ENCODE measurements at places on chromosomes 16 and 17.

GRCh38 chr16:27258241-27258734, 10.3 kb downstream of the NSMCE1 start:
- DNase-seq: no peak

DNA sequence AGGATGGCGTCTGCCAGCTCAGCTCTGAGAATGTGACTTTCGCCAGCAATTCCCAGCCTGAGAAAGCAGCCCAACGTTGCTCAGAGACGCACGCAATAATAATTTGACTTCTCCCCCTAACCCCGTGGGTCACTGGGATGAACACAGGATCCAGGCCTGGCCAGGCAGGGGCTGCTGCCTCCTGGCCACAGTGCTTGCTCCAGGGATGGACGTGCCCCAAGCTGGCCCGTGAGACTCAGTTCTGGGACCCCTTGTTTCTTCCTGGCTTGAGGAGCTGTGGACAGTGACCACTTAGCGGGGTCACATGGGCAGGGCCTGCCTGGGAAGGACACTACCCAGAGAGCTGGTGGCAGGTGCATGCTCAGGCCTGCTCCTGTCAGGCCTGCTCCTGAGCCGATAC, 13.5 kb upstream of the DPEP1 start:
- DNase-seq: no peak

DNA sequence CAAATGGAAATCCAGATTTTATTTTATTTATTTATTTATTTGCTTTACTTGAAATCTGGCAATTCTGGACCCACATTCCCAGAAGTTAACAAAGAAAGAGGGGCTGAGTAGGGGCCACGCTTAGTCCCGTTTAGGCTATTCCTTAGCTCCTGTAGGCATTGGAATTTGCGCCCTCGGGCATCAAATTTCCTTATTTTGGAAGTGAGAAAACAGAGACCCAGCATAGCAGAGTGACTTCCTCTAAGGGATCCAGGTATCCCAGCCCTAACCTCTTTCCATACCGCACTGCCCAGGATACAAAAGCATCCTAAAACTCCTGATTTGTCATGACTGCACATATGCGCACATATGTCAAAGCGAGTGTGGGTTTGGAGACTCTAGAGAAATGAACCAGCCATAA, 19.0 kb upstream of the SMG1 start:
- DNase-seq: no peak

GRCh38 chr17:51647826-51648225, 387.5 kb downstream of the UTP18 start:
- DNase-seq: no peak

DNA sequence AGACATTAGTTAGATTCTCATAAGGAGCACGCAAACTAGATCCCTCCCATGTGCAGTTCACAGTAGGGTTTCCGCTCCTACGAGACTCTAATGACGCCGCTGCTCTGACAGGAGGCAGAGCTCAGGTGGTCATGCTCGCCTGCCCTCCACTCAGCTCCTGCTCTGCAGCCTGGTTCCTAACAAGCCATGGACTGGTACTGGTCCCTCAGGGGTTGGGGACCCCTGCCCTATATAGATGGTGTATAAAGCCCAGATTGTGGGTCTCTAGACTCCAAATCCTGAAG, 52.1 kb upstream of the LYRM9 start:
- no peak for DNase-seq

DNA sequence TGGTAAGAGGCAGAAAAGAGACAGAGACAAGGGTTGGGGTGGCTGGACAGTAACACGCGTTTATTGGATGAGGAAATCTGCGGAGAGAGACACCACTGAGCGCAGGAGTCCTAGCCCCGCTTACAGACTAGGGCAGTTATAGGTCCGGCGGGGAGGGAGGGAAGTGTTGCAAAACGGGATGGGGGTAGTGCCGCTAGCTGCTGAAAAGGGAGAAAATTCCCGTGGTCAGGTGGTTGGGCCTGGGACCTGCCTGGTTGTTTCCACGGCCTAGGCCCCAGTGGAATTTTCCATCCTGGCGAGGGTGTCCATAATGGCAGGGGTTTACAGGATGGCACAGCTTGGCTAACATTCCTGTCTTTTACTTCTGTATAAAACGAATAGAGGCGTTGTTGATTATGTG, 5.5 kb upstream of the CPHXL2 start:
- DNase-seq: no peak

- DNase-seq: no peak
Observed at GRCh38 chr16:77647726-77648125, 74.6 kb upstream of the NUDT7 start.

DNA sequence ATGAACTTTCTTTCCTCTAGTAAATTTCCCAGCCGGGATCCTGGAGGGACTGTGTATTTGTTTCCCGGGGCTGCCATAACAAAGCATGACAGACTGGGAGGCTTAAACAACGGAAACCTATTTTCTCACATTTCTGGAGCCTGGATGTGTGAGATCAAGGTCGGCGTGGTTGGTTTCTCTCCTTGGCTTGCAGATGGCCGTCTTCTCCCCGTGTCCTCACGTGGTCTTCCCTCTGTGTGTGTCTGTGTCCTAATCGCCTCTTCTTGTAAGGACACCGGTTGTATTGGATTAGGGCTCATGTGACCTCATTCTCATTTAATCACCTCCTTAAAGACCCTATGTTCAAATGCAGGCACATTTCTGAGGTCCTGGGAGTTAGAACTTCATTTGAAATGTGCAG, 22.0 kb upstream of the USP10 start:
- no peak for DNase-seq

GRCh38 chr16:66304961-66305360, 61.5 kb upstream of the CDH5 start:
- no peak for DNase-seq

DNA sequence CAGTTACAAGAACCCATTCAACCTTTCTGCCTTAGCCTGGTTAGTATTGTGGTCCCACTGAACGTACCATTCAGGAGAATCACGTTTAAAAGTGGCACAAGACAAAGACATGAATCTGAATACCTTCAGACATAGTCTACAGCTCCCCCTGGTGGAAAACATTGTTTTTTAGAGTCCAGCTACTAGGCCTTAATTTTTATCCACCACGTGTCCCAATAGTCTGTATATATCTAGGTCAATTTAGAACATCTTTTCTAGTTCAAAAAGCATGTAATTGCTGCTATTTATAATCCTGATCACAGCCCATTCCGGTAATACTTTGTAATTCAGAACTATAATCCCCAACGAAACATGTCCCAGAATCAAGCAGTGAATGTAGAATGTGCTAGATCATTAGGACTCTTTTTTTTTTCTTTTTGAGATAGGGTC, 13.7 kb upstream of the GUCY2D start:
- DNase-seq: peak; percentile 18

DNA sequence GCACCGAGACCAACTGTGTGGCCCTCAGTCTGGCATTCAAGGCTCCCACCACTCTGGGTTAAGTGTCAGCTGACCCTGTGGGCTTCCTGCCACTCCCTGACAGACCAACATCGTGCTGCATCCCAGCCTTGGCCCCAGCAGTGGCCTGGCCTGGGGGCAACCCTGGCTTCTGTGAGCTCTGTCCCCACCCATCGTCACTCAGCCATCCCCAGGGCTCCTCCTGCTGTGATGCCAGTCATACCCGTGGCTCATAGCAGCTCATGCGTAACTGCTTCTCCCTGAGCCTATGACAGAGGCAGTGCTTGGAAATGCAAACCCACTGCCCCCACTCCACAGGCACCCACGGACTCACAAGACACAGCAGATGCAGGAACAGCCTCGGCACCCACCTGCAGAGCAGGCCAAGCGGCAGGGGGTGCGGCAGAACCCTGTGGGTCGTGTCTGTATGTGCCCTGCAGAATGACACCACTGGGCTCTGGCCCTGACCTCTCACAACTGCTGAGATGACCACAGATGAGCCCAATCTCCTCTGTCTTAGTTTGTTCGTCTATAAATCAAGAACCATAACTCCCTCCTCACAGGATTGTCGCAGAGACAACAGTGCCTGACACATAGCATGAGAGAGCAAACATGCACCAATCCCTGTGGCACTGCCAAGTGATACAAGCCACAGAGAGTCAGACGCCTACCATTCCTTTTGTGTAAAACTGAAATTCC, 26.6 kb downstream of the PIEZO1 start:
- no peak for DNase-seq

GRCh38 chr17:35713069-35713728, 18.2 kb upstream of the RASL10B start:
- DNase-seq: no peak

GRCh38 chr17:49086649-49087048, 45.9 kb upstream of the B4GALNT2 start:
- DNase-seq: no peak

DNA sequence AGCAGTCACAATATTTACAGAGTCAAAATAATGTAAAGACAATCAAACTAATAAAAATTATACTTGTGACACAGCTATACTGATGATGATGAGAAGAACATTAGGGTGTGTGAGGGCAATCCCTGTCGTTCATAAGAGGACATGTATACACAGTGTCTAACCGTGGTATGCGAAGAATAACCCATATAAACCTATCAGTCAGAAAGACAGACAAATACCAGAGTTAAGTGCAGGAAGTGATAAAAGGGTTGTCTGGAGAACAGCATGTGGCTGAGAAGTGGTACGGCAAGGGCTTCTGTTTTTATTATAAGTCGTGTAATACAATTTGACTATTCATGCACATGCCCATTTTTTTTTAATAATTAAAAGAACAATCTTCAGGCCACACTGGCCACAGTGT, 46.7 kb downstream of the LMF1 start:
- no peak for DNase-seq

DNA sequence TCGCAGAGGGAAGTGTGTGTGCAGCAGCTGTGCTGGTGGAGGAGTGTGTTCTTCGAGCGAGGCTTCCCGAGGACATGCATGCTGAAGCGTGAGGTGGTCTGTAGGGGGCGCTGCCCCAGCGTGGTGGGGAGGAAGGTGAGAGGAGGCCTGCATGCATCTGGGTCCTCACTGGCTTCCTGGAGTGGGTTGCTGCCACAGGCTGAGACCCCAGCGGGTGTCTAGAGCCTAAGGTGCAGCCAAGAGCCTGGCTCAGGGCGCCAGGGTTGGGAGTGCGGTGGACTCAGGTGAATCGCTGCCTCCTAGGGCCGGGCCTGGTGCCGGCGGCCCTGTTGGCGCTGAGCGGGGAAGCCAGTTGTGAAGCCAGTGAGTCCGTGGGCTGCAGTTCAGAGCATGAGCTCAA, 7.5 kb upstream of the HSD3B7 start:
- no peak for DNase-seq

DNA sequence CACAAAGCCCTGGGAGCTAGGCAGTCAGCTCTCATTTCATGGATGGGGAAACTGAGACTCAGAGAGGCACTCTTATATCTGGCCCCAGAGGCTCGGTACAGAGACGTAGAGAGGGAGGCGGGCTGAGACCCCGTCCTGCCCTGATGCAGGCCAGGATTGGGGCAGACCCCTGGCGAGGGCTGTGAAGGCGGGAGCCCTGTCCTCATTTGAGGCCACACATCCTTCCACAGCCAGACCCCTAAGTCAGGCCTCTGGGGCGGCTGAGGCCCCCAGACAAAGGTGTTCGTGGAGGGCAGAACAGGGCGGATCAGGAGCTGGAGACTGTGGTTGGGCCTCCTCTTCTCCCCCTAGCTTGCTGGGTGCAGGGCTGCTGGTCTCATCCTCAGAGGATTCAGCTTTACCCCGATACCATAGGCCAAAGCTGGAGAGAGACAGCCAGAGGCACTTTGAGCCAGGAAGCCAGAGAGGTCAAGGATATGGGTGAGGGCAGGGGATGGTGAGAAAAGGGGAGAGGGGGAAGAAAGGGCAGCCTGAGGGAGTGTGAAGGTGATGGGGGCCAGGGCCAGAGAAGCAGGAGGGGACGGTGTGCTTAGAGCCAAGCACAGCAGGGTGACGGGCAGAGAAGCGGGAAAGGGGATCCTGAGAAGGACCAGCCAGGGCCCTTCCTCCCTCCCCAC, 805 bp upstream of the SCARF1 start:
- DNase-seq: no peak

GRCh38 chr17:35342276-35342675, 31.1 kb downstream of the SLFN11 start:
- DNase-seq: no peak

- no peak for DNase-seq
Observed at GRCh38 chr17:38333635-38334295, 10.0 kb downstream of the GPR179 start.

DNA sequence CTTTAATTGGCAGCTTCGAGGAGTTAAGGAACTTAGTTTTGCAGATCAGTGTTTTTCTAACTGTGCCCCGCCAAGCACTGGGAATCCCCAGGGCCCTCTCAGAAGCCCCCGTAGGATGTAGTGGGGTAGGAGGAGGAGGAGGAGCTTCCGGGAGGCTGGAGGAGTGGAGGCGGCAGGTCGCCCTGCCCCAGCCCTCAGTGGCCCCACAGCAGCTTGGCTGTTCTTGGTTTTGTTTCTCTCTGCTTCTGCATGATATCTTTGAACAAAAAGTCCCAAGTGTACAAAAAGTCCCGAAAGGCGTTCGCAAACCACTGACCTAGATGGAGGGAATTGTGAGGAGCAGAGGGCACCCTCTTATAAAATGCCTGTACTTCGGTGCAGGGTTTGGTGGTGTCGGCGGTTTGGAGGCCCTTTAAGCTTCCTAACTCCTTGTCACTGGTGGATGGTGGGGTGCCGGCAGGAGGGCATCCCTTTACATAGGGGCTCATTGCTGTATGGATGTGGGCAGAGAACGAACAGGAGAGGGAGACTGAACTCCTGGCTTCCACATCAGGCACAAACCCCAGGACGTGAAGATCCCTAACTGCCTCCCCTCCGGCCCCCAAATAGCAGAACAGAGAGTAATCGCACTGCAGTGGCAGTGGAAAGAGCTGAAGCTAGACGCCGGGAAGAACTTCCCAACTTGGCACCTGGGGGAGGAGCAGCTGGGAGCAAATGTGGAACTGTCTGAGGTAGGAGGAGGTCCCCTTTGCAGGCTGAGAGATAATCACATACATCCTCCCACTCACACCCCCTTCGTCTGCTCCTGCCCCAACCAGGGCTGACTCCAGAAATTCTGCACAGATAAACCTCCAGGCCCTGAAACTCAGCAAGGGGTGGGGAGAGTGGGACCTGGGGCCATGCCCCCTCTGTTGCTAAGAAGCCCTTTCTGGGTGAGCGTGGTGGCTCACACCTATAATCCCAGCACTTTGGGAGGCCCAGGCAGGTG, 20.1 kb downstream of the EPOP start:
- no peak for DNase-seq

- no peak for DNase-seq
Observed at GRCh38 chr16:88705076-88705684, 1.0 kb downstream of the RNF166 start.

DNA sequence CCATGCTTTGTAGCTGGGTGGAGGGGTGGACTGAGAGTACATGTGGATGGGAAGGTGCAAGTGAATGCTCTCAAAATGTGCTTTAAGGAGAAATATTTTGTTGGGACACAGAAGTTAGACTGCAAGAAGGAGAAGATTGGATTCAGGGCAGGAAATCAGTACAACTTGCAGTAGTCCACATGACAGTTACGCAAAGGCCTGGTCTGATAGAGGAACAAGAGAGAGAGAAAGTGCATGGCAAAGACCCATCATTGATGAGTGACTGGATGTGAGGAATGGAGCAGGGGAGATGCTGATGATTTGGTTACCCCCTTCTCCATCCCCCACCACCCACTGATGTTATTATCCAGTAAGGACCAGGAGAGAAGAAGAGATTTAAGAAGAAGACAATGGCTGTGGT, 472.8 kb downstream of the MAF start:
- no peak for DNase-seq

- no peak for DNase-seq
Observed at GRCh38 chr17:46154151-46154816, 38.9 kb downstream of the KANSL1 start.
